Stimulated activated CD8-positive, alpha-beta memory T cell treated with anti-CD3 and anti-CD28 coated beads, Interleukin-7, amount 100 ng/mL, for 24 hours (primary cell): ENCODE measurements at places on chromosomes 7 and 10.

DNA sequence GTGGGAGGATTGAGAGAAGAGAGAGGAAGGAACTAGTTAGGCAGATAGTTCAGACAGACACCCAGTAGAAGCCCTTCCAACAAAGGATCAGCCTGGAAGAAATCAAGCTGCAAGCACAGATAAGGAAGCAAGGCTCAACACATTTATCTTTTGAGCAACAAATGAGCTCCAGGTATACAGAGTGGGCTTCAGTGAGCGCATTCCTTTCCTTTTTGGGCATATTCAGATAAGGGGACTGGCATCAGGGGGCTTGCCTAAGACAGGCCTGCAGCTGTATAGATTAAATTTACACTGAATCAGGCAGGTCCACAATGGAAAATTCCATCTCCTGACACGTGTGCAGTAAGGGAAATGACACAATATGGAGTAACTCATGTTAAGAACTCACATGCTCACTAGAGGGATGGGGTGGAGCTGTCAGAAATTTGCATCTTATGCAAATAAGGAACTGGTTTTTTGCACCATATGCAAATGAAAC lies 147.2 kb downstream of the AKR1D1 start:
- no peak for DNase-seq

GRCh38 chr10:29344073-29344820 lies 55.4 kb downstream of the LYZL1 start:
- no peak for DNase-seq

GRCh38 chr7:134599371-134599770 lies 47.3 kb upstream of the BPGM start:
- no peak for DNase-seq

- DNase-seq: no peak
These were observed 23.9 kb upstream of the PPP1R17 start for GRCh38 chr7:31663072-31663471.

DNA sequence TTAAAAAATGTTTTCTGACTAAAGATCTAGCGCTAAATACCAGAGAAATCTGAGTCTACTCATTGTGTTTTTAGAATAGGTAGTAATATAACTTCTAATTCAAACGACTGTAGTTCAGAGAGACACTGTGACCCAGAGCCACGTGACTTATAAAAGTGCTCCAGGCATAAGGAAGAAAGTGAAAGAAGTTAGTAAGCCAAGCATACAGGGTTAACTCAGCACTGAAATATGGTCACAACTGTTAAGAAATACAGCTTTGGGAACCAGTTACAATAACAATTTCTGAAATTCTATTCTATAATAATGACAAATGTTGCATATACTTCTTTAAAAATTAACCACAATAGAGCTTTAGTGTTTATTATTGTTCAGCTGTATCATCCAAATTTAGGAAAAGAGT lies 119.1 kb downstream of the TFEC start:
- no peak for DNase-seq

- no peak for DNase-seq
These were observed 8.5 kb upstream of the KNDC1 start for GRCh38 chr10:133151543-133151972.

DNA sequence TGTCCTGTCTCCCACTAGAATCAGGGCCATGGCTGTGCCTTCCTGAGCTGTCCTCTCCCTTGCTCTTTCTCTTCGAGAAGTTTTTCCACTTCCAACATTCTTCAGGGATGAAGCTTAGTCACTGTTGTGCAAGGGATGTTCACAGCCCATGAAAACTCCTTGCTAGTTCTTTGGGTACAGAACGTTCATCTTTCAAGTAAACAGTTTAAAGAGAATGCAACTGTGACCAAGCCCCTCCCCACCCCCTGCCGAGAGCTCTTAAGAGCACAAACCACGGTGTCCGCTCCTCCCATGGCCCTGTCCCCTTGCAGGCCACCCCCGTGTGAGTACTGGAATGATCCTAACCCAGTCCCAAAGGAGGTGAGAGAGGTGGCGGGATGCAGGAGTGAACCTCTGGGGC lies 161.1 kb upstream of the RHEB start:
- no peak for DNase-seq

DNA sequence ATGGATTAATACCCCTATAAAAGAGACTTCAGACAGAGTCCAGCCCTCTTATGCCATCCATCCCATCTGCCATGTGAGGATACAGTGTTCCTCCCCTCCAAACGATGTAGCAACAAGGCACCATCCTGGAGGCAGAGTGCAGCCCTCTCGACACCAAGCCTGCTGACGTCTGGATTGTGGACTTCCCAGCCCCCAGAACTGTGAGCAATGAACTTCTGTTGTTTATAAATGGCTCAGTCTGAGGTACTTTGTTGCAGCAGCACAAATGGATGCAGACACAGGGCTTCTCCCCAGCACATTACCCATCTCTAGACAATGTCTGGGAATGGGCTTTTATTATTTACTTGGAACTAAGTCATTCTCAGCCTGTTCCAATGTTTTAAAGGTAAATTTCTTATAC lies 195.6 kb downstream of the WDR37 start:
- DNase-seq: no peak

DNA sequence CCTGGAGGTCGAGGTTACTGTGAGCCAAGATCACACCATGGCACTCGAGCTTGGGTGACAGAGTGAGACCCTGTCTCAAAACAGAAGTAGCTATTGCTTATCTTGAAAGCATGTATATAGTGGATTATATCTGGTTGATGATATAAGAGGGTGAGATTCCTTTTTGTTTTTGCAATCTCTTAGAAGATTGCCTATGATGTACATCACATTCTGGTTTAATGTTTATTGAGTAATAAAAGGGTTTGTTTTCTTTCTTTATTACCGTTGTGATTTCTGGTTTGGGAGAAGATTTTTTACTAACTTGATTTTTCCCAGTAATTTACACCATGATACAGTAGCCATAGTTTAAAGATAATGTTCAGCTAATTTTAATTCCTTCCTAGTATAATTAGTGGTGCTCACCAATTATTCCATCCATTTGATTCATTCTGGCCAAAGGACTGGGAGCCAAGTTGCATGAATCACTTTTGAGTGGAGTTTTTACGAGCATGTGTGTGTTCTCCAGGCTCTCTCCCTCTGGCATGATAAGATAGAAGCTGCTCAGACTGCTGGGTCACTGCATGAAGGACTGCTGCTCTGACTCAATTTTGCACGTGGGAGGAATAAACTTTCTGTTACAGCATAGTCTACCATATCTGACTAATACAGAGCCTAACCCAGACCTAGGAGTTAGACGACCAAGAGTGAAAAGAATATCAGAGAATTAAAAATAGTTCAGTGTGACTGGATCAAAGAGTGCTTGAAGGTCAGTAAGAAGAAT lies 13.5 kb upstream of the TSPAN13 start:
- no peak for DNase-seq

GRCh38 chr7:141072548-141073172 lies 1.2 kb upstream of the TMEM178B start:
- DNase-seq: no peak

GRCh38 chr10:29317027-29317420 lies 28.2 kb downstream of the LYZL1 start:
- no peak for DNase-seq

- no peak for DNase-seq
These were observed 166.2 kb downstream of the CTTNBP2 start for GRCh38 chr7:117707080-117707479.

- DNase-seq: no peak
These were observed 173.5 kb downstream of the CELF2 start for GRCh38 chr10:11191190-11191589.

DNA sequence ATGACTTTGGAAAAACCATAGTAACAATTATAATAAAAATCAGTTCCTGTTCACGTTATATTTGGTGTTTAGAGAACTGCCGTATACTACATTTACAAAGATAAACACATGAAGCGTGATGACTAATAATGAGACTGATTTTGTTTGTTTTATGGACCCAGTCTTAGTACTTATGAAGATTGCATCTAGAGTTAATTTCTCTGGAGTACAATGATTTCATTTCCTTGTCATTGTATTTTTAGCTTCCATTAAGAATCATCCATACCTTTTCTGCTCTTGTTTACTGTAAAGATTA lies 2.9 kb downstream of the RBM20 start:
- DNase-seq: no peak

DNA sequence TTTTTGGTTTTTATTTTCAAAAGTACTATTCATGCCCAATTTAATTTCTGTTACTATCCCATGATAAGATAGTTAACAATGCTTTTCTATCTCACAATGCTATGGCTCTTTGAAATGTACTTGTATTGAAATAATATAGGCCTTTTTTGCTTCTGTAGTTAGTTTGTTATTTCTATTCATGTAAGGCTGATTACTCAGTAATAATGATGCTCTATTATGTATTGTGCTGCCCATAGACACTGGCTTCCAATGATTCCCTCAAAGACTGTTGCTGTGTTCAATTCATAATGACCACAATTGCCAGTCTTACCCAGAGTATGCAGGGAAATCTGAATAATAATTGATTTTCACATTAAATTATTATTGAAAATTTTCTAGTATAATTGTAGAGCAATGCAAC lies 155.5 kb upstream of the POT1 start:
- DNase-seq: no peak

- no peak for DNase-seq
These were observed 9.7 kb downstream of the HYCC1 start for GRCh38 chr7:23004247-23004520.

GRCh38 chr7:17516771-17517170 lies 218.3 kb downstream of the AHR start:
- no peak for DNase-seq

GRCh38 chr10:103445767-103446567 lies 6.2 kb downstream of the CALHM2 start:
- no peak for DNase-seq
